Calu3 (cell line): ENCODE measurements at places on chromosomes 7 and 10.

DNA sequence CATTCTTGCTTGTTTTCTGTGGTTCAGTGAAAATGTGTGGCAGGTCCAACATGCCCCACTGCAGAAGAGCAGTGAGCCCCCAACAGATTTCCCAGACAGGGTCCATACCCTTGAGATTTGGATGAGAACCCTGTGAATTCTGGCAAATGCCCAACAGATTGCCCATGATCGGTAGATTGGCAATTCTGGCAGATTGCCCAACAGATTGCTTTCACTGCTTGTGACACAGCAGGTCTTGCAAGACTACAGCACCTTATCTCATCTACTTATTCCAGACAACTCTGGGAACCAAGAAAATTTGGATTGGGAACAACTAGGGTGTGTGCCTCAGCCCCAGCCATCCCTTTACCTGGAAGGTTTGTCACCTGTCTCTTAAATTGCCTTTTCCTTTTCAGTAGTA lies 143.7 kb upstream of the COL1A2 start:
- DNase-seq, result peak; percentile 13

- no peak for DNase-seq
These were observed 316.8 kb upstream of the NFE2L3 start for GRCh38 chr7:25835197-25835596.

DNA sequence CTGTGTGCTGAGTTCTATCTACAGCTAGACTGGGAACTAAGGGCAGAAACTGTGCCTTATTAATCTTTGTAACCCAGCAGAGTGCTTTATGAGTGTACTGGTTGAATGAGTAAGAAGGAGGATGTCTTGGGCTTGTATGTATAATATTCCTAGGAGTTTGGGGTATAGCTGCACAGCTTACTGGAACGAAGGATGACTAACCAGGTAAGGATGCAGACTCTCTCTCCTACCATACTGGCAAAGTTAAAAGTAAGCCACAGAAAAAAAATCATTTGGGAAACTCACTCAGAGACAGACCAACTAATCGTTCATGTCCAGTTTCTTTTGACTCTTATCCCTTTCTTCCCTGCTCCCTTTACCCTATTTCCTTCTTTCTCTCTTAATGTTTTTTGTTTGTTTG lies 1.4 kb upstream of the DHTKD1 start:
- no peak for DNase-seq

DNA sequence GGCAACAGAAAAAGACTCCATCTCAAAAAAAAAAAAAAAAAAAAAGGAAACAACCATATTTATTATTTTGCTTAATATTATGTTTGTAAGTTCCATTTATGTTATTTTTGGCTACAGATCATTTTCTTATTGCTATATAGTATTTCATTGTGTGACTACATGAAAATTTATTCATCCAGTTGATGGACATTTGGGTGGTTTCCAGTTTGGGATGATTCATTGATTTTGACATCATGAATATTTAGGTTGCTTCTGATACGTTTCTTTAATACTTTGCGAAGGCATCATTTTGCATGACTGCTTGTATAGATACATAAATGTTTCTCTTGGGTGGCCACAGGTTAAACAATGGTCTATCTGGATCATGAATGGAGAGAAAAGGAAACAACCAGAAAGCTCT lies 2.0 kb upstream of the NPSR1 start:
- no peak for DNase-seq

GRCh38 chr7:27112361-27112760 lies 9.9 kb upstream of the HOXA2 start:
- DNase-seq, result no peak

DNA sequence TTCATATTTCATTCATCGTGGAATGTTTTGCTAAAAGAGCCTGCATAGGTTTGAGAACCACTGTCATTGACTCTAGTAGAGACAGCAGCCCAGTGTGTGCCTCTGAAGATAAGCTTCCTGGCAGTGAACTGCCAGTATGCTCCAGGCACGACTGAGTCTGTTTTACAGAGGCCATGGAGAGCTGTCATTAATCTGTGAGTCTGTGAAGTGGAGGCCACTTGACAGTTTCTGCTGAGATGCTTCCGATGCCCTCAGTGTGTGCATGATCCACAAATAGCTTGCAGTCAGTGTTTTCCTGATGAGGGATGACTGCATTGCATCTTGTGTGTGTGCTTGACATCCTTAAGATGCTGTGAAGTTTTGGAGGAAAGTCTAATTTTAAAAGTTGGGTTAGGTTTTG lies 162.2 kb downstream of the PFKFB3 start:
- DNase-seq, result no peak

DNA sequence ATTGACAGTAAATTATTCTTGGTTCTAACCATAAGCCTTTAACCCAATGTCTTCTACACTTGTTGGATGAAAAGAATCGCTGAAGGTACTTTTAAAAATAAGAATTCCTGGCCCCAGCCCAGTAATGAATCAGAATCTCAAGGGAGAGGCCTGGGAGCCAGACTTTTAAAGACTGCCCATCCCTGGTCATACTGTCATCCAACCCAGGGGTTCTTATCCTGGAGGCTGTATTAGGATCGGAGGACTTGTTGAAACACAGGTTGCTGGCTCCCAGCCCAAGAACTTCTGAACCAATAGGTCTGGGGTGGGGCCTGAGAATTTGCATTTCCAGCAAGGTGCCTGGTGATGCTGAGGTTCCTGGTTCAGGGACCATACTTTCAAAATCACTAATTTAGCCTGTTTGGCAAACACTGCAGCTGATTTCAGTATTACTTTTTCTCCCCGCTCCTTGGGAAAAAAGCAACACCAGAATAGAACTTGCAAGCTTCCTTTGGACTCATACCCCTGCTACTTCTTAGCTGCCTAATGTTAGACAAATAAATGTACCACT lies 79.5 kb upstream of the FAM133B start:
- no peak for DNase-seq

DNA sequence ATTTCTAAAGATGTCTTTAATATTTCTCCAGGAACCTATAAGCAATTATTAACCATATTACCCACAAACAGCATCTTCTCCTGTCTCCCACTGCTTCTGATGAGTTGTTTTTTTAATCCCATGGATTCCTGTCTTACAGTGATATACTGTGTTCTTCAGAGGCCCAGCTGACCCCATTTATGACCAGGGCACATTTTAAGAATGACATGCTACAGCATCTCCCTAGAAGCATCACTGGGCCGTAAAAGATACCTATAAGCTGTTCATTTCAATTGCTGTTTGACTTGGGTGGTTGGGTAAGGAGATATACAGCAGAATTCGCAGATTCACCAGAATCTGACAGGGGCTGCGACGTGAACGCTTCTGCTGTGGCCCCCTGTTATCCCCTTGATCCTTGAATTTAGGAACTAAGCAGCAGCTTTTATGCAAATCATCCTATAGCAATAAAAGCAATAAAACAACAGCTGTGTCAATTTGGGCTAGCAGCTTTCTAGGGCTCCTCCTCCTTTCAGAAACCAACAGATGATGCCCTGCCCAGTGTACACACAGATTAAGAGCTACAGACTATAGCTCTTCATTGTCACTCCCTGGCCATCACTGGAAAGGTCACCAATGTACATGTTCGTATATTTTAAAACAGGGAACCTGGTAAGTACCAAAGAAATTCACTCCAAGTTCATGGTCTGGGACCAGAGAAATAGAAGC lies 86.8 kb downstream of the CPEB3 start:
- no peak for DNase-seq

GRCh38 chr10:102230264-102230860 lies 4.3 kb downstream of the ELOVL3 start:
- DNase-seq, result peak; percentile 33

GRCh38 chr7:107860981-107861652 lies 29.9 kb upstream of the DLD start:
- DNase-seq, result no peak

GRCh38 chr10:29701306-29701705 lies 66.5 kb upstream of the SVIL start:
- DNase-seq, result no peak

DNA sequence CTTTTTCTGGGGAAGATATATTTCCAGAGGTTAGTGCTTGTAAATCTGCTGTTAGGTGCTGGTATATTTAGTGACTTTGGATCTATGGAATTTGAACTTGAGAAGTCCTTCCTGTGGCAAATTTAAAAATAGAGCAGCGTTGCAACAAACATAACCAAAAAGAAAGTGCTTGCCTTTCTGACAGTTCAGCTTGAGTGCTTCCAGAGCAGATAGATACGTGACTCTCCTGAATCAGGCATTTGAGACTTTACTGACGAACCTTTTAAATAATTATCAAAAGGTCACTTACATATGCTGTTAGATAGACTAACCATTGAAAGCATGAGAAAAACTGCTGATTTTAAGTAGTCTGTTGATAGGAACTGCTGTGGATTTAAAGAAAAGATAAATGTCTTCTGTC lies 387.5 kb upstream of the LRRTM3 start:
- DNase-seq, result no peak

DNA sequence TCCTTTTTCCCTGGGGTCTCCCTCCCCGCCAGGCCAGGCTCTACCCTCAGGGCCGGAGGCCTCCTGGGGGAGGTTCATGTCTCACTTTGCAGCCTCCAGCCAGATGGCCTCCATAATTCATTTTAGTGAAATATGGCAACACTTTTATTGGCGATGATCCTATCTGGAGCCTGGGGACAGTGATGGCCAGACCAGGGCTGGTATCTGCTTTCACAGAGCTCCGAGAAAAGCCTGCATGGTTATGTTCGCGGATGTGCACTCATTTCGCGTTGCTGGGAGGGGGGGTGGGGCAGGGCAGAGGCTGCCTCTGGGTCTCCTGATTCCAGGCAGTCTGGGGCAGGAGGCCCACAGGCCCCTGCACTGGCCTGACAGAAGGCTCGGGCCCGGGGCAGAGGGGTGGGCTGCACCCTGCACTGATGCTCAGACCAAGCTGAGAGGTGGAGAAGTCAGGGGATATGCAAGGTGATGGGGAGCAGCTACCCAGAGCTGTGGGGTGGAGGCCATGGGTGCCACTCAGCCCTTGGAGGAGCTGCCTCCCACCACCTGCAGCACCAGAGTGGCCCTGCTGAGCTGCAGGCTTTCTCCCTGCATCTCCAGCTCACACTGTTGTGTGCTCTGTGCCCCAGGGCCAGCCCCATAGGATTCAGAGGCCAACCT lies 85.3 kb upstream of the RET start:
- no peak for DNase-seq

DNA sequence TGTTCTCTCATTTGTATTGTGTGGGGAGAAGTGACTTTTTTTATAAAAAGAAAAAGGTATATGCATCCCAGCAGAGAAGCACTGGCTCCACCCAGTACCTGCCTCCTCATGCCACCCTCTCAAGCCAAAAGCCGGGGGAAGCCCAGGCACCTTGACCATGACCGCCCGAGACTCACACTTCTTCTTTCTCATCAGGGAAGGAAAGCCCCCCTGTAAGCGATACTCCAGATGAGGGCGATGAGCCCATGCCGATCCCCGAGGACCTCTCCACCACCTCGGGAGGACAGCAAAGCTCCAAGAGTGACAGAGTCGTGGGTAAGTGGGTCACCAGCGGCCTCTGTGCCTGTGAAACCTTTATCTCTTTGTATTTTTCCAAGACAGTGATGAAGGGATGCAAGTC lies 22.9 kb downstream of the IKZF1 start:
- DNase-seq, result no peak

DNA sequence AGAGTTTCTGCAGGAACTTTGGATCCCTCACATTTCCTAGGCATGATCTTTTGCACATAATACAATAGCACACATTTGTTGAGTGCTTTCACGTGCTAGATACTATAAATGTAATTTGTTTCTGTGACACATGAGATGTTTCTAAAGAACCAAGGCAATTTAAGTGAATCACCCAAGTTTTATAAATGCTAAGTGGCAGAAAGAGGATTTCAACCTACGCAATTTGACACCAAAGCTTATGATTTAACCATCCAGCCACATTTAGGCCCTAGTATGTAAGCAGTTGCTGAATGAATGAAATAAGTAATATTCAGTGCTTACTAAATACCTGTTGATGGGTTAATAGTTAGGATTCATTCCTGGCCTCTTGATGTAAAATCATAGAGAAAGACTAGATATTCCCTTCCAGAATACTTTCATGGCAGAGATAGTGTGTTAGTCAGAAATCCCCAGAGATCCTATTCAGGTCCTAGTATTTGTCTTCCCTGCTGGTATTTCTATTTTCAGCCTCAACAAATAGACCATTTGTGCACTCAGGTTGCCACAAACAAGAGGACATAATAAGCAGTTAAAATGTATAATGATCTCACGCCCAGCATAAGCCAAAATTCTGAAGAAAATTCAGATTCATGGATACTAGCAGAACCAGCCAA lies 572.6 kb downstream of the IPMK start:
- no peak for DNase-seq

- DNase-seq, result no peak
These were observed 499.1 kb downstream of the ACTR3B start for GRCh38 chr7:153258686-153259085.

DNA sequence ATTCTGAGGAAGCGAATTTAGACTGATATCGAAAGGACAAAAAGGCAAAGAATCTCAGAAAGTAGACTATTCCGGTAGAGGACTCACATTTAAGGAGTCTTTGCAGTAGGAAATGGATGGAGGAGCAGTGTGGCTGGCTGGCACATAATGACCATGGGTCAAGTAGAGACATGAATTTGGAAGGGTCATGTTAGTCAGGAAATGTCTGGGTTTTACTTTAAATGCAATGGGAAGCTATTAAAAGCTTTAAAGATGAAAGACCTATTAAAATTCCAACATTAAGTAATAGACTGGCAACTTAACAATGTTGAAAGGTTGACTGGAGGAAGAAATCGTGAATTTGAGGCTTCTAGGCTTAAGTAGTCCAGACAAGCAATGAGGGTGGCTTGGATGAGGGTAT lies 90.0 kb upstream of the SEMA3C start:
- DNase-seq, result no peak

DNA sequence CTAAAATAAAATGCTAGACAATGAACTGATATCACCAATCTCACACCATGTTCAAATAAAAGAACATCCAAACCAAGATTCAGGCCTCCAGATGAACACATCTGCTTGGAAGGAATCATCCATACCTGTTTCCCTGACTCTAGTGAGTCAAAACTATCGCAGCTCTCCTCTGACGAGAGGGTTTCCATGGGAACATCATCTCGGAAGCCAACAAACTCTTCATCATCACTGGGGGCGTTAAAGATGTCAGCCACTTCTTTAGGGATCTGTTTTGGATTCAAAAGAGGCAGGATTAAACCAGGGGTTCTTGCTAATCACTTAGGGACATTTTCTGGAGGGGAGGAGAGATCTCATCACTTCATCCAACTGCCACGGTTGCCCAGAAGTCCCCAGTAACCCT lies 29.1 kb downstream of the CDCA7L start:
- DNase-seq, result no peak

GRCh38 chr10:52213321-52213752 lies 100.7 kb upstream of the DKK1 start:
- no peak for DNase-seq

GRCh38 chr7:116429986-116430619 lies 69.4 kb upstream of the CAV2 start:
- no peak for DNase-seq

- DNase-seq, result no peak
These were observed 123.3 kb downstream of the CELF2 start for GRCh38 chr10:11140963-11141362.

GRCh38 chr7:69804962-69805361 lies 206.7 kb downstream of the AUTS2 start:
- DNase-seq, result no peak

GRCh38 chr7:84274029-84274638 lies 79.5 kb upstream of the SEMA3A start:
- no peak for DNase-seq

- DNase-seq, result no peak
These were observed 24.9 kb downstream of the INSIG1 start for GRCh38 chr7:155322530-155322929.
